Testis (tissue), 5 donors: ENCODE measurements at places on chromosomes 4 and X. TPM values are rescaled to one million over a fixed set of nuclear protein-coding genes. Genes with fewer than 3 reads are reported as not detected.

GRCh38 chr4:7074426-7074825 lies 6.6 kb upstream of the GRPEL1 start:
- H3K4me1 ChIP-seq = peaks cover 5% of the 10 kb centered on the region
- no peak overlapping the region for H3K4me3 ChIP-seq
- H3K27me3 ChIP-seq = no peaks in the 10 kb centered on the region
- no peaks in the 10 kb centered on the region for H3K36me3 ChIP-seq
- no peak overlapping the region for H3K27ac ChIP-seq

GRCh38 chr4:124181039-124181438 lies 531.5 kb downstream of the ANKRD50 start:
- no peak for DNase-seq
- H3K4me3 ChIP-seq = no peak overlapping the region
- H3K4me1 ChIP-seq = no peaks in the 10 kb centered on the region

- H3K27me3 ChIP-seq = no peaks in the 10 kb centered on the region
- H3K36me3 ChIP-seq = no peaks in the 10 kb centered on the region
- no peak overlapping the region for H3K4me3 ChIP-seq
- no peaks in the 10 kb centered on the region for H3K4me1 ChIP-seq
- no peak for DNase-seq
Measured at GRCh38 chrX:13258052-13258444, 61.8 kb downstream of the ATXN3L start.

GRCh38 chr4:52588771-52589591 lies 70.1 kb downstream of the USP46 start:
- no peaks in the 10 kb centered on the region for H3K27me3 ChIP-seq
- H3K4me1 ChIP-seq = no peaks in the 10 kb centered on the region
- no peak overlapping the region for H3K4me3 ChIP-seq
- H3K27ac ChIP-seq = no peak overlapping the region
- H3K36me3 ChIP-seq = no peaks in the 10 kb centered on the region
- no peak for DNase-seq

GRCh38 chr4:83922402-83922801 lies 386.5 kb downstream of the GPAT3 start:
- H3K4me1 ChIP-seq = no peaks in the 10 kb centered on the region
- H3K27ac ChIP-seq = no peak overlapping the region

GRCh38 chr4:11614426-11614825 lies 185.7 kb upstream of the HS3ST1 start:
- no peaks in the 10 kb centered on the region for H3K36me3 ChIP-seq
- no peak overlapping the region for H3K4me3 ChIP-seq
- H3K27ac ChIP-seq = no peak overlapping the region
- DNase-seq = no peak
- no peaks in the 10 kb centered on the region for H3K27me3 ChIP-seq

DNA sequence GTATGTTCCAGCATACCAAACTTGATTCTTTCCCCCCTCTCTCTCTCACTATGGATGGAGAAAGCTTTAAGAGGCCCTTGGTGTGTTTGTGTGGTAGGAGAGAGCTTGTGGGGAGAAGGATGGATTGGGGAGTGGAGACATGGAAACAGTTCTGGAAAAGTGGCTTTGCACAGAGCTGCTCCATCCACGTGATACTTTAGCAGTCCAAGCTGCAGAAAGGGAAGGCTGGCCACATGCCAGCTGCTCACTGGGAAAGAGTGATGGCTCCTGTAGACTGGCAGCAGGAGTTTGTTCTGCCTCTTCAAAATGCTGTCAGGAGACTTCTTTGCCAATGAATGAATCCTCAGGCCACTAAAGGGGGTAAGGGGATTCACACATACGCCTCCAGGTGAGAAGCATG lies 21.7 kb upstream of the SEC24B start:
- no peak overlapping the region for H3K4me3 ChIP-seq
- no peaks in the 10 kb centered on the region for H3K27me3 ChIP-seq
- DNase-seq = peak; percentile 32

DNA sequence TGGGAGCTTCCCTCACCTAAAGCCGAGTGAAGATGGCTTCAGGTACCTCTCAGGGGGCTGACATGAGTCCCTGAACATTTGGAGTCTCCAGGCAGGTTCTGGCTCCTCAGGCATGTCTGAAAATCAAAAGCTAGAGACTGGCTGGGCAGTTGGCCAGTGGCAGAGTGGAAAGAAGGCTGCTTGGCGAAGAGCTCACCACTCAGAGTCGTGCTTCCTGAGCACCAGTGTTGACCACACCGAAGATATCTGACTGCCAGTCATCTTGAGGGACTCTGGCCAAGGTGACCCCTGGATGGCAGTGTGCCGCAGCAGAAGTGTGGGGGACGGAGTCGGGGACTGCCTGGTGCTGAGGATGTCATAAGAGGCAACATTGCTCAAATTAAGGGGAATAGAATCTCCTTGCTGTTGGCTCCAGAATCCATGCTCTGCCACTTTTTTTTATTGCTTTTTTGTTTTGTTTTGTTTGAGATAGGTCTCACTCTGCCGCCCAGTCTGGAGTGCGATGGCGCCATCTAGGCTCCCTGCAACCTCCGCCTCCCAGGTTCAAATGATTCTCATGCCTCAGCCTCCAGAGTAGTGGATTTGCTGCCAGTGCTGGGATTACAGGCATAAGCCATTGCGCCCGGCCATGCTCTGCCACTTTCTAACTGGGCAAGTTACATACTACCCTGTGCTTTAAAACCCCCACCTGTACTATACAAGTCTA lies 172.5 kb upstream of the GATB start:
- no peaks in the 10 kb centered on the region for H3K4me1 ChIP-seq
- H3K27ac ChIP-seq = no peak overlapping the region
- no peak overlapping the region for H3K4me3 ChIP-seq
- H3K36me3 ChIP-seq = no peaks in the 10 kb centered on the region
- H3K27me3 ChIP-seq = no peaks in the 10 kb centered on the region
- DNase-seq = no peak

DNA sequence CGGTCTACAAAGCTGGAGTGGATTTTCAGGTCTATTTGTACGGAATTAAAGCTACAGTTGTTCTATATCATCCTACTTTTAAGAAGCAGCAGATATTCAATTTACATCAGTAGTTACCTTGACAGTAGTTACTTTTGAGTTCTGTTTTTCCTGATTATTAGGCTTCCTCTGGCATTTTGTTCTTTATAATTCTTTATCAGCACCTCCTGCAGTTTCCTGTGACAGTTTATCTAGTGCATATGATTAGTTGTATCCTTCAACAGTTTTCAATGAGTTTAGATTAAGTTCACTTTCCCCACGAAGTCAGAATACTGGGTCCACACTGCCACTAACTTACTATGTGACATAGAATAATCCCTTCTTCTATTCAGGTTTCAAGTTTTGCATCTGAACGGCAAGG lies 71.7 kb downstream of the IDS start:
- no peak for DNase-seq
- no peak overlapping the region for H3K4me3 ChIP-seq
- H3K27me3 ChIP-seq = no peaks in the 10 kb centered on the region
- no peaks in the 10 kb centered on the region for H3K36me3 ChIP-seq

- H3K4me3 ChIP-seq = no peak overlapping the region
- no peak for DNase-seq
- no peaks in the 10 kb centered on the region for H3K36me3 ChIP-seq
- H3K27ac ChIP-seq = no peak overlapping the region
- peaks cover 16% of the 10 kb centered on the region for H3K4me1 ChIP-seq
Measured at GRCh38 chr4:56973336-56973735, 4.1 kb downstream of the NOA1 start.

DNA sequence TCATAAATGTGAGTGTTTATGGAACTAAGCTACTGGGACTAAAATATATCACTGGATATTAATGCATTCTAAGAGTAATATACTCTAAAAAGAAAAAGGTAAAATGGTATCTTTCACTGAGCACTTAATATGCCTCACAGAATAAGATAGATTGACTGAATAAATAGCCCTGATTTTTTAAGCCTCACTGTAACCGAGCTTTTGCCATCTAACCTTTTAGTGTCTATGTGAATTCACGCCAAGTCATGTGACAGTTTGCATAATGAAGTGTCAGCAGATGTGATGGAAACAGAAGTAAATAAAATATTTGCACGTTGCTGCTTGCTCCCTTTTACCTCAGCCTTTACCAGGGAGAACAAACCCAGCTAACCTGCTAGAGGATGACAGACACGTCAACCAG lies 119.7 kb upstream of the NWD2 start:
- no peak for DNase-seq
- H3K4me1 ChIP-seq = no peaks in the 10 kb centered on the region
- H3K36me3 ChIP-seq = no peaks in the 10 kb centered on the region
- H3K27ac ChIP-seq = no peak overlapping the region
- H3K4me3 ChIP-seq = no peak overlapping the region

DNA sequence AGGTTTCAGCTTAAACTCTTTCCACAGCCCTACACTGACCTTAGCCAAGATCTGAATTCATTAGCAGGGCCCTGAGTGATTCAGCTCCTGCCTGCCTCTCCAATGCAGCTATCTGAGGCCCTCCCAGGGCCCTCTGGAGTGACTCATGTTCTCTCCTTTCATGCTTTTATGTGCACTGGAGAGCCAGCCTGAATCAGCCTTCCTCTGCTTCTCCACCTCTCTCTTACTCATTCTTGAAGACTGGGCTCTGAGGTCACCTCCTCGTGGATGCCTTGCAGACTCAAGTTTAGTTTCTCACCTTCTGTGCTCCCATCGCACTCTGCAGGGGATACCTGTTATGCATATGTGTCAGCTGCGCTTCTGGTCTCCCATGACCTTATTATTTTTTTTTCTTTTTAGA lies 3.1 kb upstream of the OCIAD2 start:
- no peaks in the 10 kb centered on the region for H3K27me3 ChIP-seq
- no peak overlapping the region for H3K4me3 ChIP-seq
- DNase-seq = no peak
- no peak overlapping the region for H3K27ac ChIP-seq

GRCh38 chr4:113968473-113968872 lies 11.0 kb downstream of the ARSJ start:
- no peak overlapping the region for H3K27ac ChIP-seq
- no peak for DNase-seq

GRCh38 chr4:76434901-76435527 lies at the start of gene SHROOM3:
Gene SHROOM3 (plus strand): TSS chr4:76435229. CDS start chr4:76436053, 824 bp downstream.
- no peaks in the 10 kb centered on the region for H3K27me3 ChIP-seq
- no peaks in the 10 kb centered on the region for H3K4me1 ChIP-seq
- no peak within 1 kb of the TSS for H3K27ac ChIP-seq
- no peak for DNase-seq
- H3K36me3 ChIP-seq = no peaks in the 10 kb centered on the region
- no peak within 1 kb of the TSS for H3K4me3 ChIP-seq

DNA sequence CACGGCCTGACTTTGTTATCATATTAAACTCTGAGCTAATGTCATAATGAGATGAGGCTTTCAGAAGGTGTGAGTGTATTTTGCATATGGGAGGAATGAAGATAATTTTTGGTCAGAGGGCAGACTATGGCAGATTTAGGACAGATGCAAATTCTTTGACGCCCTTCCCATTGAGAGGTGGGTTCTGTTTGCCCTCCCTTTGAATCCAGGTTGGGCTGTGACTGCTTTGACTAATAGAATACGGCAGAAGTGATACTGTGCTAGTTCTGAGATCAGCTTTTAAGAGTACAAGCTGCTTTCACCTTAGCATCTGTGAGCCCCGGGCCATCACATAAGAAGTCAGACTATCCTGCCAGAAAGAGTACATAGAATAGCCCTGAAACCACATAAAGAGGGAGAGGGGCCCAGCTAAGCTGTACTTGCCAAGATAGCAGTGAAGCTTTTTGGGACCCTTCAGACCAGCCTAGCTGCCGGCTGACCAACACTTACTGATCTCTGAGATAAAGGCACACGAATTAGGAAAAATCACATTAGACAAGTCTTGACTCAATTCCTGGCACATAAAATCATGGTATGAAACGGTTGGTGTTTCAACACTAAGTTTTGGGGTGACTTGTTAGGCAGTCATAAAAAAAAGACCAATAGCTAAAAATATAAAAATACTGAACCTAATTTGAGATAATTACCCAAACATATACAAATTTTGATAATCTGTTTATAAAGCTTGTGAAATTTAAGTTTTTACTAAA lies 166.7 kb upstream of the SH3RF1 start:
- no peak overlapping the region for H3K4me3 ChIP-seq
- no peaks in the 10 kb centered on the region for H3K27me3 ChIP-seq
- no peaks in the 10 kb centered on the region for H3K4me1 ChIP-seq
- no peaks in the 10 kb centered on the region for H3K36me3 ChIP-seq
- DNase-seq = no peak
- H3K27ac ChIP-seq = no peak overlapping the region

- no peaks in the 10 kb centered on the region for H3K36me3 ChIP-seq
- H3K4me1 ChIP-seq = no peaks in the 10 kb centered on the region
- no peak overlapping the region for H3K4me3 ChIP-seq
Measured at GRCh38 chr4:52096048-52096447, 44.9 kb downstream of the SPATA18 start.

- H3K27ac ChIP-seq = peak overlapping the region; percentile 80
- no peaks in the 10 kb centered on the region for H3K4me1 ChIP-seq
- no peaks in the 10 kb centered on the region for H3K36me3 ChIP-seq
- no peaks in the 10 kb centered on the region for H3K27me3 ChIP-seq
- peak overlapping the region; percentile 37 for H3K4me3 ChIP-seq
- no peak for DNase-seq
Measured at GRCh38 chrX:120485315-120485637, 16.2 kb upstream of the LAMP2 start.

GRCh38 chr4:7753931-7754465 lies 185.7 kb downstream of the AFAP1 start:
- DNase-seq = no peak
- H3K27ac ChIP-seq = no peak overlapping the region
- no peaks in the 10 kb centered on the region for H3K36me3 ChIP-seq
- H3K4me1 ChIP-seq = no peaks in the 10 kb centered on the region
- no peaks in the 10 kb centered on the region for H3K27me3 ChIP-seq
- H3K4me3 ChIP-seq = no peak overlapping the region

- no peaks in the 10 kb centered on the region for H3K36me3 ChIP-seq
- no peak for DNase-seq
- H3K27ac ChIP-seq = no peak overlapping the region
- H3K4me1 ChIP-seq = no peaks in the 10 kb centered on the region
Measured at GRCh38 chr4:87399148-87399547, 8.2 kb upstream of the HSD17B11 start.

- H3K4me3 ChIP-seq = no peak overlapping the region
- H3K4me1 ChIP-seq = no peaks in the 10 kb centered on the region
- H3K27me3 ChIP-seq = no peaks in the 10 kb centered on the region
- no peak for DNase-seq
- no peaks in the 10 kb centered on the region for H3K36me3 ChIP-seq
- H3K27ac ChIP-seq = no peak overlapping the region
Measured at GRCh38 chr4:176830971-176831370, 38.2 kb upstream of the VEGFC start.

GRCh38 chr4:123921339-123921738 lies 524.7 kb downstream of the SPRY1 start:
- H3K4me3 ChIP-seq = no peak overlapping the region
- no peaks in the 10 kb centered on the region for H3K36me3 ChIP-seq
- DNase-seq = no peak
- no peaks in the 10 kb centered on the region for H3K4me1 ChIP-seq
- no peak overlapping the region for H3K27ac ChIP-seq

The RASL11B gene
- 16.7 TPM for total RNA-seq

The TRAM1L1 gene
- 8.3 TPM for total RNA-seq

The CTPS2 gene
- total RNA-seq = 9.5 TPM

The C1QTNF7 gene
- 8.1 TPM for total RNA-seq

The CXCL6 gene
- 1.2 TPM for total RNA-seq

The EDA gene
- 4.6 TPM for total RNA-seq

The SLC6A14 gene
- not detected for total RNA-seq

The NDST4 gene
- 0.55 TPM for total RNA-seq

The DGKK gene
- total RNA-seq = 0.43 TPM

The SHISA3 gene
- not detected for total RNA-seq
